T-helper 1 cell (primary cell): ENCODE measurements at places on chromosomes 4 and X.

- DNase-seq, result no peak
Observed at GRCh38 chr4:164959896-164960295, 17.6 kb downstream of the TRIM61 start.

GRCh38 chr4:114077610-114078009, 98.2 kb upstream of the ARSJ start:
- no peak for DNase-seq

GRCh38 chr4:82528868-82529267, 32.9 kb downstream of the TMEM150C start:
- DNase-seq, result no peak

- no peak for DNase-seq
Observed at GRCh38 chr4:108361446-108361820, 192.7 kb upstream of the LEF1 start.

GRCh38 chr4:167826281-167826680, 266.1 kb upstream of the ANXA10 start:
- no peak for DNase-seq

GRCh38 chr4:125169192-125169591, 145.6 kb upstream of the FAT4 start:
- no peak for DNase-seq

DNA sequence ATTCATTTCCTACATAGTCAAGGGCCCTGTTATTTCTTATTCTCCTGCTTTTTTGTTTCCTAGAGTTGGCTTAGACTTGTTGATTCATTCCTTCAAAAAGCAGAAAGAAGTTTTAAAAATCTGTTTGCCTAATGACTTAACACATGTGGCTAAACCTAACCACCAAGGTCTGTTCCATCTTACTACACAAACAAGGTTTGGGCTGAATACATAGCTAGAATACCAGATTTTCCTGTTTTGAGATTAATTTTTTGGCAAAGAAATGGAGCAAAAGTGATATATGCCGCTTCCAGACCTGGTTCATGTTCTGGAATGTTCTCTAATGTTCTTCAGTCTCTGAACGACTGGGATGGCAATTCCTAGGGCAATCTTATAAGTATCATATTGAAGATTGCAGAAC, 7.4 kb upstream of the CAMK2D start:
- no peak for DNase-seq

GRCh38 chr4:63986253-63986652, 423.0 kb downstream of the TECRL start:
- no peak for DNase-seq

GRCh38 chr4:133996431-133997121, 205.0 kb downstream of the PABPC4L start:
- no peak for DNase-seq

- no peak for DNase-seq
Observed at GRCh38 chrX:76407795-76408194, 19.7 kb upstream of the MAGEE1 start.

GRCh38 chr4:20254511-20255250, 3.0 kb downstream of the SLIT2 start:
- no peak for DNase-seq

DNA sequence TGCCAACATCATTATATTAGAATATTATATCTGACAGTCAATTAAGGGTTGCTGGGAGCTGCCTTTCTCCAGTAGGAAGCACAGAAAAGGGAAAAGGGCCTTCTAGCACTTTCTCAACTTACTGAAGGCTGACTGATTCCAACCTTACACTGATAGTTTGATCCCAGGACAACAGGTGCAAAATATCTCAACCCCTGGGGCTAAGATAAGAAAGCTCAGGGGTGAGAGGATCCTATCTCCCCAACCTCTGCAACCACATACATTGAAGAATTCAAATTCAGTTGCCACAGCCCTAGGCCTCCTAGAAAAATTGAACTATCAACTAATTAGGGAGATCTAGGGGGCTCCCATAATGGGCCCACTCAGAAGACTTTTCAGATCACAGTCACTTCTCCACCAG, 179.1 kb upstream of the GPRIN3 start:
- DNase-seq, result no peak

DNA sequence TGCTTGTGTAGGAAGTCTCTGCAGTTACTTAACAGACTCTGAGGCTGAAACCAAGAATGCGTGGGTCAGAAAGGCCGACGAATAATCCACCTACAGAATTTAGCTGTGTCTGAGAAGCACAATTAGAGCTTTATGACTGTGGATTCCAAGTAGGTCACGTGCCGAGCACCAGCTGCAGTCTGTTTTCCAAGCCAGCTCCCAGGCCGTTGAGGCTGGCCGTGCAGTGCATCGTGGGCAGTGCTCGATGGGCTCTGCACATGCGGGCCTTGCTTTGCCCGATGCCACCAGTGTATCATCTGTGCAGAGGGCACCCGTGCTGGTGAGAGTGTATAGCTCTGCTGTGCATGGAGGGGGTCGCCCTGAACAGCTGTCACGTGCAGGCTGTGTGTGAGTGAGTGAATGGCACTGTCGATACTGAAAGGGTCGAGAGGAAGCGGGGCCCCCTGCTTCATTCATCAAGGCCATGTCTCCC, 67.5 kb upstream of the CLDN34 start:
- no peak for DNase-seq

DNA sequence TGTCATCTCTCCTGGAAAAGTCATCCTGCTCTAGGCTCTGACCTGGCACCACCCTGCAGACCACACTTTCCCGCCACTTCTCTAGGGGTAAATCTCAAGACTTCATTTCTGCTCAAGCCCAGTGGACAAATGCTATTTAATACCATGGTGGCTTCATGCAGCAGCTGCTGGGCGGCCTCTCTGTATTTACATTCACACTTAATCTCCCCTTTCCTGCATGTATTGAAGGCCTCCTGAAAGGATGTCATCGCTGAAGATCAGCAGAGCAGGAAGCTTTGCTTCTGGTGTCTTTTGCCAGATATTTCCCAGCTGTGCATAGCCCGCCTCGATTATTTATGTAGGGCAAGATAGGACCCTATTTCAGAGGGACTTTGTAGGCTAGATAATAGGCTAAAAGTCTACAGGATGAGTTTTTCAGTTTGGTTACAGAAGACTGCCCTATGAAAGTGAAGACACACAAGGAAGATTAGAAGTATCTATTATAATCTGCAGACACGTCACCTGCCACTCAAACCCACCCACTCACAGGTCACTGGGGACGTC, 17.2 kb downstream of the PROM1 start:
- DNase-seq, result no peak

DNA sequence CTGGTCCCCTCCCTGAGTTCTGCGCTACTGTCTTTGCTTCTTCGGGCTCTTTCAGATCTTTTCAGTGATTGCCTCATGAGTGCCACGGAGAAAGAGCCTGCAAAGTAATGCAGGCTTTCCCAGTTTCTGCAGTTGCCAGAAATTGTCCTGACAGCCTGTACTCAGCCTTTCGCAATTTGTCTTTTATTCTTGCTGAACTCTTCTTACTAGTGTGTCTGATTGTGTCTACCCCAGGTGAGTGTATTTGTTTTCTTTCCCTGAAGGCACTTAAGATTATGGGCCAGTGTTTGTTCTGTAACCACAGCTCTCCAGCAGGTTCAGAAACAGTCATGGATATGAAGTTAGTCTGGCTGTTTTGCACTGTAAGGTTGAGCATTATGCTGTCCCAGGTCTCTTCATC, 47.1 kb downstream of the FAM193A start:
- DNase-seq, result no peak

DNA sequence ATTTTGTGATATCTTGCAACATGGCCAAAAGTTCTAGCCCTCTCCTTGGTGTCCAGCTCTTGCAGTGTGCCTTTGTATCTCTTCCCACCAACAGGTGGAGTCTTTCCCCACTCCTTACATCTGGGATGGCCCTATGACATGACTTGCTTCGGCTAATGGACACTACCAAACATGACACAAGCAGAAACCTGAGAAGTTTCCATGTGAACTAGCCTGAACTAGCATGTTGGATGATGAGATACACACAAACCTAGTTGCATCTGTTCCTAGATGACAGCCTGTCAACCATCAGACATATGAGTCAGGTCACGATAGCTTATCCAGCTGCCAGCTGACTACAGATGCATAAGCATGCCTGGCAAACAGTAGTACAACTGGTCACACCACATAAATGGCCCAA, 207.5 kb upstream of the FTHL17 start:
- no peak for DNase-seq

GRCh38 chrX:111881715-111882114, 5.7 kb downstream of the TRPC5OS start:
- DNase-seq, result no peak

GRCh38 chr4:174423257-174423944, 98.9 kb downstream of the HPGD start:
- no peak for DNase-seq

GRCh38 chrX:108494406-108495090, 54.9 kb downstream of the COL4A5 start:
- no peak for DNase-seq

DNA sequence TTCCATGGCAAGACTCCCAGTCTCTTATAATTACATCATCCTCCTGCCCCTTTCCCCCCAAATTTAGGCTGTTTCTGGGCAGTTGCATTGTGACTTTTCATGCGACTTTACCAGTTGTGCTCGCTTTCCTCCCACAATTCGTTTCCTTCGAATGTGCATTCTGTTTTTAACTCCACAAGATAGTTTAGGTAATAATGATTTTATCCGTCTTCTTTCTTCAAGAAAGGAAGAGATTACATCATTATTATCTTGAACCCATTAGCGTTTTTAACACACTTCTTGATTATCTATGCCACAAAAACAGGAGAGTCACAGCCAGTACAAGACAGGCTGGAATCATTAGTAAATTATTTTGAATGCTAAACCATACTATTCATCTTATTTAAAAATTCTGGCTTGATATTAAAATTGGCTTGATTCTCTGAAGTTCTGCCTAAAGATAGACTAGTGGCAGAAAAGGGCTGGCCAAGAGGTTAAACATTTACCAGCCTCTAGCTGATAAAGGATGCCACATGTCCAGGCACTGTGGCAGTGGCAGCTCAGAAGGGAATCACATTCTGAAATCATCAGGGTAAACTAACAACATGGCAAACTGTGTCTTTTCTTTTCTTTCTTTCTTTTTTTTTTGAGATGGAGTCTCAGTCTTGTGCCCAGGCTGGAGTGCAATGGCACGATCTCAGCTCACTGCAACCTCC, 19.7 kb upstream of the PLA2G12A start:
- no peak for DNase-seq

- no peak for DNase-seq
Observed at GRCh38 chrX:131045726-131046125, 12.4 kb upstream of the ARHGAP36 start.

DNA sequence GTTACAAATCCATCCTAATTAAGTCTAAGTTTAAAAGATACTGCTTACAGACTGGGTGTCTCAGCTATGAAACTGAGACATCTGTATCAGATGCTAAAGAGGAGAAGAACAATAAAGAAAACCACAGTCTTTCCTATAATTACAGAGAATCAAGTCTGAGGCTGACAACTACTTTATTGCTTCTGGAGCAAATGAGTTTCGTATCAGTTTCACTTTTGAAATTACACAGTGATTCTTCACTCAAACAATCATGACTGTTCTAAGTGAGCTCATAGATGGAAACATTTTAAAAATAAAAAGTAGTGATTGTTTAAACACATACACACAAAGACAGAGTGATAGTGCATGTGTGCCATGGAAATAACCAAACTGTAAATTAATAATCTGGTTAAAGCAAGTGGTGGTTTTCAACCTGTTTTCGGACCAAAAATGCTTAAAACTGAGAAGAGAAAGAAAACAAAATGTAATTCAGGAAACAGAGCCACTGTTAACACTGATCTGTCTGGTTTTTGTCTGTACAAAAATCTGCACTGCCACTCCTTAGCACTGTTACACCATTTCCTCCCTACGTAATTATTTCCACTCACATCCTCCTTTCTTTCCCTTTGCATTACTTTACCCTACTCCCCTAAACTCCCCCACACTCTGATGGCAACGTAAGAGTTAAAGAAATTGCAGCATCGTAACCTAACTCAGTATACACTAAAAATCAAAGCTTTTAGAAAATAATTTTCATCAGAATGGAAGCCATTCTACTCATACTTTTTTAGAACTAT, 12.5 kb downstream of the RFC1 start:
- DNase-seq, result no peak

DNA sequence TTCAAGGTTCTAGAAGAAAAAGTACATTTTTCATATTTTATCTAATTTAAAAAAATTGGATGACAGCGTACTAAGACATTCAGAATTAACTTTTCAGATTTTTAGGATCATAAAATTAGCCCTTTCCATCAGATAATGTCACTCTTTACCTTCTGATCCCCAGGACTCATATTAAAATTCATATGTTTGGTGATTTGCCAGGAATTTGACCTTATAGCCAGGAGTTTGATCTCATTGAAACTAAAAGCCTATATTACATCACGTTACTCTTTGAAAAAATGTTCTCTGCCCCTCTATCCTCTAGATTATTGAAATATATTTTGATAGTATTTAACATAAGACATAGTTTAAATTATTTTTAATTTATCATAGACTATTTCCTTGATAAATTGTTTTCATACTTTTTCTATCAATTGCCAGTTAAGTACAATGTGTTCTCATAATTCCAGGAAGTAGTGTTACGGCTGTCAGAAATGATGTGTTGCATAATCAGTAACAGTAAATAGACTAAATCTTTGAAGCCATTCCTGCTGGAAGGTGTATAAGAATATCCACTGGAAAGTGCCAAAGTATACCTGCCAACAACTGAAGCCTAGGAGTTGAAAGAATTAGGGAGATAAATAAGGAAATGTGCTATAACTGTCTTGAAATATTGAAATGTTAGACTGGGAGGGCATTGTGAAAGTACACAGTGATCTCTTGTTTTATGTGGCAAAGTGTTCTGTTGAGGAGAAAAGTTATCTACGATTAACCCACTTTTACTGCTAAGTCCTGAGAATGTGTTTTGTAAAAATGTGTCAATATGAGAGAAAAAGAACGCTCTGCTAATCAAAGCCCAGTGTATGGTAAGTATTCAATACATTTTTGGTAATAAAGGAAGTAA, 32.9 kb upstream of the PDGFC start:
- DNase-seq, result no peak

DNA sequence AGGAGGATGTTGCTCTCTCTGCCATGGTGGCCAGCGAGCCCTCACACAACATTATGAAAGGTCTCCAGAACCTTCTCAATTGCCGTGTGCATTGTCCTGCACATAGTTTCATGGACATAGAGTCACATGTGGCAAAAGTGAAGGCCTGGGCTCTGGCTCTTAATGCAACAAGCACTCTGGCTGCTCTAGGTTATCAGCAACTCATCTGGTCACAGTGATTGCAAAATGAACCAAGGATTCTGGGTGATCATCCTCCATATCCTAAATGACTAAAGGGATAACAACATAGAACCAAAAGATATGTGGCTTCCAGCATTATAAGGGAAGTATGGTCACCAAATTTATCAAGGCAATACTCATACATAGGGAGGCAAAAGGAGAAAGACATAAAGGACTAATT, 175.2 kb downstream of the MGST2 start:
- no peak for DNase-seq
